Activated CD4-positive, alpha-beta T cell treated with anti-CD3 and anti-CD28 coated beads, Interleukin-2, amount 10 ng/mL, durations not matched to agents 24 days and 14 days (primary cell): ENCODE measurements at places on chromosomes 4 and X. TPM values are rescaled to one million over a fixed set of nuclear protein-coding genes. Genes with fewer than 3 reads are reported as not detected.

DNA sequence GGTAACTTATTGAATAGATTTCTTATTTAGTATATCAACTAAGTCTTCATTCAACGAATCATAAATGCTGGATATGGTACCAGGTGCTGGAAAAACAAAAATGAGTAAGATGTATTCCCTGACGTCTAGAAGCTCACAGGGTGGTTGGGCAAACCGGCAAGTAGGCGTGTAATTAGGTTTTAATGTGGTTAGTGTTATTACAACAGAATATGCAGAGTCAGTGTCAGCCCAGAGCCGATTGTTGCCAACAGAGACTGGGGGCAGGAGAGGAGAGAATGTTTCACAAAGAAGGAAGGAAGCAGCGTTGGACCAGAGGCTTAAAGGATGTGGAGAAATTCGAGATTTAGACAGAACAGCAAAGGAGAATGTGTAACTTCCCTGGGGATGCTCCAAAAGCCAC is 111.7 kb downstream of the TENM3 start:
- no peak for DNase-seq

GRCh38 chr4:81756973-81757372 is 285.3 kb upstream of the RASGEF1B start:
- DNase-seq: no peak

- DNase-seq: no peak
These were observed 35.8 kb downstream of the SPANXD start for GRCh38 chrX:141662781-141663180.

DNA sequence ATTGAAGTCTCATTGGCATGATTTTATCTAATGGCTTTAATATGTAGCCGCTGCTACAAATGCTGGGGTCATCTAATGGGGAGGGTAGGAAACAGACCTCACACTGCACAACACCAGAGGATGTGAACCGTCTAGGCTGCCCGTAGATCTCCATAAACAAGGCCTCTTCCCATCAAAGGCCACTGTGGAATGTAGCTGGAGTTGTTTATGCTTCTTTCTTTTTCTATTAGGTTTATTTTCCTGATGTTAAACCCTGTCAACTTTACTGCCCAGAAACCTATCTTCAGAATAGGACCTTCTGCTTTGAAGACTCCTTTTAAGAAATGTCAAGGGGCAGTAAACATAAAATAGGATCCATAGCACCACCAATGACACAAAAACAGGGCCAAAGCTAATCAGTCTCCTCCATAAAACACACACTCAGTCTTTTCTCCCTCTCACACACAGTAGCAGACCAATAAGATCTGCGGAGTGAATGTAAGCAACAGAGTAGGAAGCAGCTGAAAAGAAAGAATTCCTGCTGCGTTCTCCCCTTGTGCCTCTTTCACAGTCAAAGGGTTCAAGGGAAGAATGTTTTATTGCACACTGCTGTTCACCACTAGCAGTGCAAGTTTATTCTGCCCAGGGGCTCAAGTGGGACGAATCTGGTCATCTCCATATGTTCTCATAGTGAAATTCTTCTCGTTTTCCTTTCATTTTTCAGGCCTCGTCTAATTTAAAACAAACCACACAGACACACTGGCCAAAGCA is 72.2 kb downstream of the MAML3 start:
- no peak for DNase-seq

GRCh38 chrX:72107841-72108595 is 23.7 kb downstream of the RTL5 start:
- DNase-seq: no peak

- no peak for DNase-seq
These were observed 188.1 kb downstream of the QDPR start for GRCh38 chr4:17323554-17324385.

GRCh38 chr4:52477191-52477780 is 181.8 kb downstream of the USP46 start:
- no peak for DNase-seq

The ESX1 gene
- not detected in 2 replicates for total RNA-seq

The UCP1 gene
- not detected in 2 replicates for total RNA-seq
